ENCODE measurements at places on chromosomes 3 and 15.

DNA sequence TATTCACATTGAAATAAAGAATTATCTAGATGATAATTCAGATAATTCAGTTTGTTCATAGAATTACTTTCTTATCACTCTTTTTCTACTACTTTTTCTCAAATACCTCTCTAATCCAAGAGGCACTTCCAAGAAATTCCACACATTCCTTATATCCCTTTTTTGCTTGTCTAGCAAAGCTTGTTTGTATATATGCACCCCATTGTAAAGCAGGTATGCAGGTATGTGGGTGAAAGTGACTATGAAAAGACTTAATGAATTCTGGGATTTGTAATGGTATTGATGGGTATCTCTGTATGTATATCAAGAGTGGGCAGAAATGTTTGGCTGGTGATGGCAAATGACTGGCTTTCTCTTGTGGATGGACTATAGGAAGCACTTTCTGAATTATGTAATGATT, 94.1 kb upstream of the FGF7 start:
- no peak for DNase-seq

DNA sequence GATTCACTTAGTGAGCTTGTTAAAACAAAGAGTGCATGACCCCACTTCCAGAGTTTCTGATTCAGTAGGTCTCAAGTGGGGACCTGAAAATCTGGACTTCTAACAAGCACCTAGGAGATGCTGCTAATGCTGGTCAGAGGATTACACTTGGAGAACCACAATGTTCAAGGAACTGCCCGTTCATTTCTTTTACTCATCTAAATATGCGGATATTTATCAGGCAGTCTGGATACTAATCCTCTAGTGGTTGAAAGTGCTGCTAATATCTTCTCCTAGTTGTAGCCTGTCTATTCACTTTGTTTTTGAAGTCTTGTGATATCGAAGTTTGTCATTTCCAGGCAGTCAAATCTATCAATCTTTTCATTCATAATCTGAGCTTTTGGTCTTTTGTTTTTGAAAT, 86.8 kb downstream of the RFX7 start:
- no peak for DNase-seq

DNA sequence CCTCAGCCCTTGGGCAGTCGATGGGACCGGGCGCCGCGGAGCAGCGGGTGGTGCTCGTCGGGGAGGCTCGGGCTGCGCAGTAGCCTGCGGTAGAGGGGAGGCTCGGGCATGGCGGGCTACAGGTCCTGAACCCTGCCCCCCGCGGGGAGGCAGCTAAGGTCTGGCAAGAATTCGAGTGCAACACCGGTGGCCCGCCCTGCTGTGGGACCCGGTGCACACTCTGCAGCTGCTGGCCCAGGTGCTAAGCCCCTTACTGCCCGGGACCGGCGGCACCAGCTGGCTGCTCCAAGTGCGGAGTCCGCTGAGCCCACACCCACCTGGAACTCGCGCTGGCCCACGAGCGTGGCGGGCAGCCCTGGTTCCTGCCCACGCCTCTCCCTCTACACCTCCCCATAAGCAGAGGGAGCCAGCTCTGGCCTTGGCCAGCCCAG, 377.7 kb upstream of the RBMS3 start:
- DNase-seq: no peak

DNA sequence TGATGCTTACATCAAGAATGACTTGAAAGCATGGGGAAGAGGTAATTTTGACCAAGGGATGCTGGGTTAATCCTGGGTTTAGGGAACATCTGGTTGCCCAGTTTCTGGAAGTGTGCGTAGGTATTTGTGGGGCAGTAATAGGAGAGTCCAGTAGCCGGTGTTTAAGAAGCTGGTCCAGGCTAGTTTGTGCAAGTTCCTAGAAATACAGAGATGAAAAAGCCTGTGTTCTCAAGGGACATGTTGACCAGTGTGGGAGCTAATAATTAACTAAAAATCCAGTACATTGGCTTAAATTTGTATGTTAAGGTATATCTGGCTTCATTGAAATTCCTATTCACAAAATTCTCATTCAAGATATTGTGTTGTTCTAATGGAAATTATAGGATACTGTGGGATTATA, 51.2 kb downstream of the UBE2E2 start:
- DNase-seq: no peak
